ENCODE measurements at places on chromosomes 1 and 21.

GRCh38 chr1:46444466-46444865 lies 45.2 kb upstream of the DMBX1 start:
- no peak for DNase-seq

DNA sequence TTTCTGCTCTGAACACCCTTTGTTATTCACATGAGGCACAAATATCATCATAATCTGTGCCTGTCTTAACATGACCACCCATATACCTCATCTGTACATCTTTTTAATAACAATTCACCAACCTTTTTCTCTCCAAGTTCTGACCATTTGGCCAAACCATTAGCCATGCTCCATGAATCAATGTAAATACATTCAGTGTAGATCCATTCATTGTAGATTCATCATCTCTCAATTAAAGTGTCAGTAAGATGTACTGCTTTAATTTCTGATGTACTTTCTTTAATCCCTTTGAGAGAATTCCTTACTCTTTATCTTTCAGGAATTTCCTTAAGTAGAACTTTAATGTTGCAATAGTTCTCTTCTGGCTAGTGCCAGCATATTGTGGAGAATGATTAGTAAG lies 126.2 kb upstream of the LRRC7 start:
- DNase-seq = no peak

- DNase-seq = no peak
Observed at GRCh38 chr1:222772996-222773379, 36.0 kb downstream of the FAM177B start.

DNA sequence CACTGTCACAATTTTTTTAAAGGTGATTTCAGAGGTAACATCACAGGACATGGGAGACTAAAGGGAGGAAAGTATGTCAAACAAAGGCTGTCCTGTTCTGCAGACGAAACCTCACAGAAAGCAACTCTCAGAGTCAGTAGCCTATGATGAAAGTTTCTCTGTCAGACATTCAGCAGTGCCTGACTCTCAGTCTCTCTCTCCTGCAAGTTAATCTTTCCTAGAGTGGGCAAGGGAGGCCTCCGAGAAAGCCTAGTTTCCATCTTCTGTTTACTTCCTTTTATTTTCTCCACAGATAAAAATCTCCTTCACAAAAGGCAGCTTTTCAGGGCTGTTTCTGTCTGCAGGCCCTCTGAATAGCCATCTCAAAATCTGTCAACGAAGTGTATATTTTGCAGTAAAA lies 24.9 kb upstream of the FMO2 start:
- DNase-seq = no peak

Measured in SK-N-MC (cell line).